ENCODE measurements at places on chromosomes 11 and 22. TPM values are rescaled to one million over a fixed set of nuclear protein-coding genes. Genes with fewer than 3 reads are reported as not detected.

The MRGPRX4 gene
- total RNA-seq: not detected

The CCND1 gene
- total RNA-seq: 14.0 TPM

The GRAP2 gene
- total RNA-seq: 2.7 TPM

The TRIM49 gene
- total RNA-seq: not detected

The SYTL2 gene
- 7.0 TPM for total RNA-seq

The CASP1 gene
- 2.8 TPM for total RNA-seq

The CALCA gene
- total RNA-seq: not detected

The PLAAT5 gene
- 3.1 TPM for total RNA-seq

The CLCF1 gene
- total RNA-seq: not detected

The BCL2L13 gene
- total RNA-seq: 36.2 TPM

The FAM83F gene
- total RNA-seq: 0.78 TPM

The SLC22A25 gene
- under 0.01 TPM for total RNA-seq

The TMPRSS4 gene
- total RNA-seq: not detected

The DDI1 gene
- total RNA-seq: not detected

The CRYBB1 gene
- 0.62 TPM for total RNA-seq

The EI24 gene
- total RNA-seq: 95.9 TPM

The OR4S1 gene
- total RNA-seq: not detected

The GLB1L3 gene
- total RNA-seq: 0.47 TPM

The CPT1B gene
- 6.7 TPM for total RNA-seq

The CYP2D6 gene
- total RNA-seq: 1.7 TPM

The CHRM1 gene
- 12.3 TPM for total RNA-seq

The DEPDC7 gene
- total RNA-seq: 3.1 TPM

The KDM4D gene
- total RNA-seq: 1.9 TPM

The CCDC116 gene
- total RNA-seq: 0.16 TPM

The TMEM191B gene
- 0.94 TPM for total RNA-seq

The DPP3 gene
- total RNA-seq: 35.2 TPM

The SCUBE2 gene
- 4.7 TPM for total RNA-seq

The GLB1L2 gene
- total RNA-seq: 1.1 TPM

The BATF2 gene
- total RNA-seq: not detected

The OR6T1 gene
- total RNA-seq: not detected

The NNMT gene
- not detected for total RNA-seq

The PRG3 gene
- total RNA-seq: 0.31 TPM

All from occipital lobe (tissue), 3 donors.